Astrocyte of the cerebellum (primary cell): ENCODE measurements at places on chromosomes 12 and 14.

- DNase-seq, result no peak
Measured at GRCh38 chr14:82122655-82123054, 589.0 kb upstream of the SEL1L start.

- DNase-seq, result no peak
Measured at GRCh38 chr12:12926571-12927071, 25.3 kb downstream of the GPRC5D start.

DNA sequence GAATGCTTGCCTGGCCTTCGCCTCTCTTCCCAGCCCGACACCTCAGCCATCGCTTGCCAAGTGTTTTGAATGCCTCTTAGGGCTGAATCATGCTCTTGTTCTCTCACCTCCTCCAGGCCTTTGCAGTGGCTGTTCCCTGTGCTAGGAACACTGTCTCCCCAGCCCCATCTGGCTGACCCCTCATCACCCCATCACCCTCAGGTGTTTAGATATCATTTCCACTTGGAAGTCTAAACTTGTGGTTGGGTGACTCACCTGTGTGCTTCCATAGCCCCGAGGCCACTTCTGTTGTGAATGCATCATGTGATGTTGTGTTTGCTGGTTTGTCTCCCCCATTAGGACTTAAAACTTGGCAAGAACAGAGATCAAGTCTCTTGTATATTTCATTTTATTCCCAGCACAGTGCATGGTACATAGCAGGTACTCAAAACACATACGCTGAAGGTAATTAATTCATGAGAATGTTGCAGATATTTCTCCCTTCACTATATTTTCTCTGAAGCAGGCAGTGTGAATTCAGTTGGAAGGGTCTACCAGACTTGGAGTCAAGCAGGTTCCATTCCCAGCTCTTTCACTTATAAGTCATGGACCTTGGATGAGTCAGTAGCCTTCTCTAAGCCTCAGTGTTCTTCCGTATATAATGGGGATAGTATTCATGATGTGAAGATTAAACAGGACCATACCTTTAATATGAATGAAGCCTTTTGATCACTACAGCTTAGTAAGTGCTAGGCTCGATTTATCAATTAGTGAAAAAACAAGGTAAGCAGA lies 67.8 kb downstream of the HRK start:
- no peak for DNase-seq

DNA sequence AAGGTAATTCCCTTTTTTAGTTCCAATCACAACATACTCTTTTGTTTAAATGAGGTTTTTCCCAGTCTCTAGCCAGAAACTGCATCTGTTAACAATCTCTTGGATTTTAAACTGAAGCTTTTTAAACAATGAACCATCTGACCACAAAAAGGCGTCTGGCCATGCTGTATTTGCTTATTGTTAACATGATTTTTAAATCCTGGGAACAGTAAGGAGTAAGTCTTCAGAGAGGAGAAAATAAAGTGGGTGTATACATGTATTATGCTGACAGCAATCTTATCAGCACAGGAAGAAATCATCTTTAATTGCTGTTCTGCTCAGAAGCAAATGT lies 106.2 kb downstream of the DAAM1 start:
- peak; percentile 89 for DNase-seq

DNA sequence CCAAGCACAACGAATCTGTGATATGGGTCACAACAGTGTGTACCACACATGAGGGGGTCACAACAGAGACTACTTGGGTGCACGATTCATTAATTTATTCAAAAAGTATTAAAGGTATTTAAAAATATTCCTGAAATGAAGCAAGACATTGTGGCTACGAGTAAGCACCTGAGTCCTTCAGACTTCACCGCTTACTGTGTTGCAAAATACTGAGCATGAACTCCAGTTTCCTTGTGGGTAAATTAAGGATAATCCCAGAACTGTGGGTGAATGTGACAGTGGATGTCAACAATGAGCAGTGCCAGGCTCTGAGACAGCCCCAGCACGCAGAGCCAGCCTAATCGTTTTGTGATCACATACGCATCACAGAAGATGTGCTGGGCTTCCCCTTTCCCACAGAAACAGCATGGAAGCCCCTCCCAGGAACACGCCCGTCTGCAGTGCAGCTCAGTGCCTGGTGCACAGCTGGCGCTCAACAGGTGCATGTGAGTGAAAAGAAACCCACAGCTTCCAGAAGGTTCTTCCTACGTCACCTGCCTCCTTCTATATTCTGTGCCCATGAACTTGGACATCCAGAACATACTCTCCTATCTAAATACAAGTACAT lies 29.1 kb downstream of the CDC42BPB start:
- DNase-seq, result no peak

DNA sequence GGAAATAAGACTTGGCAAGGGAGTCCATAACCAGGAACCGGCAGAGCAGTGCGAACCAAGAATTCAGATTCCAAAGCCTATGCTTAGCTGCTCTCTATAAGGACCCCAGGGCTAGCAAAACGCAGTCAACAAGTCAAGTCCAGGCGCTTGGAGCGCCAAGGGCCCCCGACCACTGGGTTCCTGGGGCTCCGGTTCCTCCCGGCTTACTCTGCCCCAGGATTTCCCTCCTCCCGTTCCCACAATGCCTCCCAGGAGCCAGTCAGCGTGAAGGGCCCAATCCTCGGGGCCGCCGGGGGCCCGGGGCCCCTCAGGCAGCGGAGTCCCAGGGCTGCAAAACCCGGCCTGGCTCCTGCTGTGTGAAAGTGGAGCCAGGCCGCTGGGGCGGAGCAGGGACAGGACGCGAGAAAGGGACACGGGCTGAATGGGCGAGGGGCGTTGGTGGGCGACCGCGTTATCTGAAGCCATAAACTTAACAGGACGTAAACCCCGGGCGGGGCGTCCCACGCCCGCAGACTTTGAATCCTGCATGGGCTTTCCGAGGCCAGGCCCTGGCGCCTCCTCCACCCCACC lies 1.5 kb downstream of the KRT8 start:
- DNase-seq, result peak; percentile 31

DNA sequence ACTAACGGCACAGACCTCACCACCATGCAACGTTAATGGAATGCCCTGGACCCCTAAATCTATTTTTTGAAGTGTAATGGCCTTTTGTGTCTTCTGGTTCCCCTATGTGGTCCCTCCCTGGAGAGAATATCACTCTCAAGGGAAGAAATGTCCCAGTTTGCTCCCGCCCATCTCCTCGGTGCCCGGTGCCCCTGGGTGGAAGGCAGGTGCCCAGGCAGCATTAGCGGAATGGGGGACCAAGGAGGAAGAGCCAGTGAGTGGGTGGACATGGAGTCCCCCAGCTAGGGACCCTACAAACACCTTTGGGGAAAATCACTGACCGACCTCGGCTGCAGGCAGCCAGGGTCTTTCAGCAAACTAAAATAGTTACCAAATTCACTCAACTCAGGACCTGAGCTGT lies 212.1 kb upstream of the RTL1 start:
- DNase-seq, result no peak

- no peak for DNase-seq
Measured at GRCh38 chr12:113251404-113252070, 30.3 kb downstream of the TPCN1 start.

- DNase-seq, result no peak
Measured at GRCh38 chr12:5794156-5794555, 150.9 kb downstream of the ANO2 start.

- peak; percentile 79 for DNase-seq
Measured at GRCh38 chr12:3135522-3136461, 58.6 kb downstream of the TSPAN9 start.

DNA sequence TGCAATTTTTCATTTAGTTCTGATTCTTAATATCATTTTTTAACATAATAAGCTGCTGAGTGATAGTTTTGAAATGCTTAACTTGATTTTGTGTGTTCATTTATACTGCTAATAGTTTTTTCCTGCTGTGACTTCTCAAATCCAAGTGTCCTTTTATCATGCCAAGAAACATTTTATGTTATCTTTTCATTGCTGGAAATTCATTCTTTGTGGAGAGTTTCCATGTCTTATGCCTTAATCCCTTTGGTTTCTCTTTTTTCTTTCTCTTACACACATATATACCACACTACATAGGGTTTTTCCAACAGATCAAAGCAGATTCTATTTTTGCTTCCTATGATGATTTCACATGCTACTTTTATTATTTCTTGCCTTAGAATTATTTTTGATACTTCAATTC lies 981.1 kb downstream of the SLC6A15 start:
- no peak for DNase-seq

DNA sequence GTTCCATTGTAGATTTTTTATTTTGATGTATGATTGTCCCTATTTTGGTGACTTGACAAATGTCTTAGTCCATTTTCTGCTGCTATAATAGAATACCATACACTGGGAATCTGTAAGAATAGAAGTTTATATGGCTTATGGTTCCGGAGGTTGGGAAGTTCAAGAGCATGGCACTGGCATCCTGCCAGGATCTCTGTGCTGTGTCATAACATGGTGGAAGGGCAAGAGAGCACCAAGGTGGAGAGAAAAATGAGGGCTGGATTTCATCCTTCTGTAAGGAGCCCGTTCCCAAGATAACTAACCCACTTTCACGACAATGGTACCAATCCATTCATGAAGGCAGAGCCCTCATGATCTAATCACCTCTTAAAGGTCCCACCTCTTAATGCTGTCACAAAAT lies 176.7 kb downstream of the TMEM132D start:
- DNase-seq, result no peak

DNA sequence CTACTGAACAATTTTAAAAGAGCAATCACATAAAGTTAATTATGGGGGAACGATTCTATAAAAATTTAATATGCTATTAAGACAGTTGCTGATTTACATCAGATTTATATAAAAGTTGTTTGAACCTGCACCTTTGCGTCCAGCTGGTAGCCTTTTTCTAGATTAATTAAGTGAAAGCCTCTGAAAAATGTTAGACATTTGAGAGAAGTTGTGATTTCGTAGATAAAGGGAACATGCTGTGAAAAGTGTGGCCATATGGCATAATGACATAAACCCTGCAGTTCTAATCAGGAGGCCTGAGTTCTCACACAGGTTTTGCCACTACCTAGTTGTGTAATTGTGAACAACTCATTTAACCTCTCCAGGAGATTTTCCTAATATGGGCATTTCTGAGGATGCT lies 187.2 kb downstream of the TMTC2 start:
- no peak for DNase-seq
